ENCODE measurements at places on chromosomes 11 and 22.

- DNase-seq, result no peak
Observed at GRCh38 chr11:27875831-27876775, 175.8 kb upstream of the BDNF start.

- DNase-seq, result no peak
Observed at GRCh38 chr11:11992257-11993212, 15.9 kb downstream of the DKK3 start.

- DNase-seq, result no peak
Observed at GRCh38 chr22:41482319-41482935, 13.5 kb downstream of the ACO2 start.

DNA sequence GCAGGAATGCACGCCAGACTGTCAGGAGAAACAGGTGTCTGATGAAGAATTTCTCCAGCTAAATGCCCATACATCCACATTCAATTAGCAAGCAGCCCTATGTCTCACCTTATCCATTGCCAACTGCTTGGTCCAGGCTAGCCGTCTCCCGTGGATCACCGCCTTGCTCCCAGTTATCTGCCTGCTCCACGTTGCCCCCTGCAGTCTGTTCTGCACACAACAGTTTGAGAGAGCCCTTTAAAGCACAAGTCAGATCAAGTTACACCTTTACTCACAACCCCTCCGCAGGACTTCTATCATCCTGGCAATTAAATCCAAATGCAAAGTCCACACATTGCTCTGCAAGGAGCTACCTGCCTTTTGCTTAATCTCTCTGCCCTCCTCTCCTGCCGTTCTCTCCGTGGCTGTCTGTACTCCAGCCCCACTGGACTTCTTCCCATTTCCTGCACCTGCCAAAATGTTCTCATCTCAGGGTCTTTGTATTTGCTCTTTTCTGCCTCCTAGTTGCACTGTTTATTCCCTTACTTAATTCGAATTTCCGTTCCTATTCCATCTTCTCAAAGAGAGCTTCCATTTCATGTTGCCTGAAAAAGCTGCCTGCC lies 185.3 kb upstream of the LARGE1 start:
- peak; percentile 85 for DNase-seq

GRCh38 chr11:47087801-47088200 lies 88.9 kb downstream of the ARFGAP2 start:
- DNase-seq, result no peak

DNA sequence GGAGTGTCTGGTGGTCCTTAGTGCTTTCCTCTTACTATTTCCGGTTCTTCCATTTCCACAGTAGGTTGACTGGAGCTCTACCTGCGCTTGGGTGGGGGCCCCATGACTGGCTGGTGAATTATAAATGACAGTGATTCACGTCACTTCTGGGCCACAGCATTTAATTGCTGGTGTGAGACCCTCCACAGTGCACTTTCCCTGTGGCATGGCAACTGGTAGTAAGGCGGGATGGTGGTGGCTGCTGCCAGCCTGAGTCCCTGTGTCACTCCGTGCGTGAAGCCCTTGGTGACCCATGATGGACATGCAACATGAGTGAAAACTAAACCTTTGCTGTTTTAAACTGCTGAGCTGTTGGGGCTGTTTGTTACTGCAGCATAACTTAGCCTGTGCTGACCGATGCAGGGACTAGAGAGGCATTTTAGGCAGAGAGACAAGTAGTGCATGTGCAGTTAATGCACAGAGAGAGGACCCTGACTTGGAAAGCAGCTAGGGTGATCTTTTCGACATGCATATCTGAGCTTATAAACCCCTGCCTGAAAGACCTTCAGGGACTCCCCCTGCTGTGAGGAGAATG lies 3.1 kb downstream of the PRDM11 start:
- DNase-seq, result peak; percentile 15

DNA sequence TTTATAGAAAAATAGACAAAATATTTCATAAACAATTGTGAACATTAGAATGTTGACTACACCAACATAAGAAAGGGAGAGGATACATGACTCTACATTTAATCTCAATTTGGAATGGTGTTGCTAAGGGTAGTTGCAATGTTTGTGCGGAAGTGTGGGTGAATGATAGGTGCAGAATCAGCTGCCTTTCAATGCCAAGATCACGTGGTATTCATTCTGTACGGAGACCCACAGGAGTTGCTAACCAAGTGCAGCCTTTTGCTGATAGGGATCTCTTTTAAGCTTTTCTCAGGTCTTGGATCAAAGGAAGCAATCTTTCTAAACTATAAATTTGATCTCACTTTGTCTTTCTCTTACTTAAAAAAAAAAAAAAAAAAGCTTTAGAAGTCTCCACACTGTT lies 29.8 kb upstream of the CTSC start:
- no peak for DNase-seq

DNA sequence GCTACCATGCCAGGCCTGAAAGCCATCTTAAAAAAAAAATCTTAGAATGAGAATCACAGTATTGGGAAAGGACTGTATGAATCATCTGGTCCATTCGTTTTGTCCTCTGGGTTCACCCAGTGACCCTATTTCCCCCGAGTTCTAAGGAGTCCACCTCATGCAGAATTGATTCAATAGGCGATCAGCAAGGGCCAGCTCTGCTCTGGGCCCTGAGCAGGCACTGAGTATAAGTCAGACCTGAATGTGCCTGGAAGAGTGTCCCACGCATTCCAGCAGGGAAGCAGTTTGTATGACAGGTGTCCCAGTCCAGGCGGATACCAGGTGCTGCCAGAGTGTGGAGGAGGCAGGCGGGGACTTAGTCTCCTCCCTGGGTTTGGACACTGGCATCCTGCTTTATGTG lies 883 bp upstream of the HMOX1 start:
- DNase-seq, result no peak

DNA sequence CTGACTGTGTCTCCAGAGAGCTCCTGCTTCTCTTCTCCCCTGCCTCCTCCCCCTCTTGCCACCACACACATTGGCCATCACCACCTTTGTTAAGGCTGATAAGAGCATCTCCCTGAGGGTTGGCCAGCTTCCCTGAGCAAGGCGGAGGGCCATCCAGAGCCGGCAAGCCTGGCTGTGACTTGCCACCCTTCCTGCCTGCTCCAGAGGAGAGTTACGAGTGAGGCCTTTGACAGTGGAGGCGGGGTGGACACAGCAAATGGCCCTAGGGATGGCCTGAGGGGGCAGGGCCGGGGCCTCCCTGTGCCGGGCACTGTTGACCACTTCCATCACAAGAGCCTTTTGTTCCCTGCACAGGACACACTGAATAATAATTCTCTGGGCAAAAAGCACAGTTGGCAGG lies 5.4 kb downstream of the FREY1 start:
- no peak for DNase-seq

GRCh38 chr11:97354026-97354425 lies 964.2 kb downstream of the JRKL start:
- DNase-seq, result no peak

GRCh38 chr22:46418827-46419226 lies 83.3 kb downstream of the TRMU start:
- DNase-seq, result no peak

DNA sequence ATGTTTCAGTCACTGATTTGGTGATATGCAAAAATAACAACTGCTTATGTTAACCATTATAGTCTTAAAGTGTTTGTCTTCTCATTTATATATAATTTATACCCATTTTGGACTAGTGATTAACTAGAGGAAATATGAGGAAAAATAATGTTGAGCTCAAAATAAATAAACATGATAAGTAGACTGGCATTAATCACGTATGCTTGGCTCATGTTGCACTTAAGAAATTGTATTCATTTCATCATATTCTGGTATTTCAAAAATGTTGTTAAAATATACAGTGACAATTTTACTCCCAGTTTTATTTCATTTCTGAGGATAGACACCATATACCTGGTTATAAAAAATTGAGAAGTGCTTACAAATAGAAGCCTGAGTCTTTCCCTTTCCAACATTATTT lies 3.8 kb upstream of the OR10D3 start:
- DNase-seq, result no peak

DNA sequence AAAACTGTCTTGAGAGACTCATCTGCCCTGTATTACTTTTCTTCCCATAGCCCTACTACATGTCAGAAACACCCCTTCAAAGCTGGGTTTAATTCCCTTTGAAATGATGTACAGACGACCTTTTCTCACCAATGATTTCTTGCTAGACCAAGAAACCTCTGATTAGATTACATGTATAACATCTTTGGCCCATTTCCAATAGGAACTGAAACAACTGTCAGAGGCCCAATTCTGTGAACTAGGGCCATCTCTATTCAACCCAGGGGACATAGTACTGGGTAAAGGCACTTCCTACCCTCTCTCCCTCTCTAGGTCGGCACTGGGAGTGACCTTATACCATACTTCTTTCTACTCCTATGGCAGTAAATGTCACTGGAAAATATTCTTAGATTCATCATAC lies 19.4 kb downstream of the NPAT start:
- no peak for DNase-seq

DNA sequence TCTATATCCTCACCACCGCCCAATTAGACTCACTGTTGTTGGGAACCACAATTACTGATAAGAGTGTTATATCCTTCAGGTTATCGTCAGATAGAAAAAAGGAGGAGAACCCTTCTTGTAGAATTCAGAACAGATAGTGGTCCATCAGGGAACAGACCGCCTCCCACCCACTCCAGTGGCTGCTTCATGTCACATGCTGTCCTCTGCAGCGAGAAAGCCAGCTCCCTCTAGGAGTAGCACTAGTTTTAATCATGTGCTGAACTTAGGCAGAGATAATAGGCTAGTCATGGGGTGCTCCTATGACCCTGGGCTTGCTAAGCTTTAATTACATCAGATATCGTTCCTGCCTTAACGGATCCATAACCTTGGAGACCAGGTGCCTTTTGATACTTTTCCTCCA lies 51.5 kb upstream of the RAB1B start:
- no peak for DNase-seq
